ENCODE measurements at places on chromosomes 2 and 18.

- no peak for DNase-seq
Measured at GRCh38 chr2:85702172-85702571, 8.0 kb downstream of the GNLY start.

DNA sequence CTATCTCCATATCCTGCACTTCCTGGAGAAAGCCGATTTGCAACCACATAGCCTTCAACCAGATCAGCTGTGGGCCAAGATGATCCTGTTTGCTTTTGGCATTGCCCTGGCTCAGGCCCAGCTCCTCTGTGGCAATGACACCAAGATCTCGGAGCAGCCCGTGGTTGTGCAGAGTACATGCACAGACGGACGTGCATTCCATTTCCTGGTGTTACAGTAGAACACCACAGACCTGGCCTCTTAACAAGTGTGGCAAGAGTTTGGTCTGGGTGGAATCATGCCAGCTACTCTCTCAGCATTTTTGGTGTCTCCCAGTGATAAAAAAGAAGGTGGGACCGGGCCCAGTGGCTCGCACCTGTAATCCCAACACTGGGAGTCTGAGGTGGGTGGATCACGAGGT is 20.0 kb downstream of the MALT1 start:
- no peak for DNase-seq

DNA sequence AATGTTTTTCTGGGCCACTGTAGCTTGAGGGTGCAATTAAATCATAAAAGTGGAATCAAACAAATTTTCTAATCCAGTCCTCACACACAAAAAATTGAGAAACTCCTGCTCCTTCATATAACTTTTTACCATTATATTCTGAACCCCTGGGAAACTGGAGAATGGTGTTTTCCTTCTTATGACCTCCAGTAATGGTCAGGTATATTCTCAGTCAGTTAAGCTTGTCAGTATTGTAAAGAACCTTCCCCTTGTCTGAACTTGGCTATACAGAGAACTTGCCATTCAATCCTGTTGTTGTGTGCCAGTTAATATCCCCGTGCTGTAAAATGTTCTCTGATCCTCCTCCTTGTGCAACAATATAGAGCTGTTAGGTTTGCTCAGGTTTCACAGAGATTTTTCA is 39.5 kb downstream of the ZNF804A start:
- DNase-seq: no peak

DNA sequence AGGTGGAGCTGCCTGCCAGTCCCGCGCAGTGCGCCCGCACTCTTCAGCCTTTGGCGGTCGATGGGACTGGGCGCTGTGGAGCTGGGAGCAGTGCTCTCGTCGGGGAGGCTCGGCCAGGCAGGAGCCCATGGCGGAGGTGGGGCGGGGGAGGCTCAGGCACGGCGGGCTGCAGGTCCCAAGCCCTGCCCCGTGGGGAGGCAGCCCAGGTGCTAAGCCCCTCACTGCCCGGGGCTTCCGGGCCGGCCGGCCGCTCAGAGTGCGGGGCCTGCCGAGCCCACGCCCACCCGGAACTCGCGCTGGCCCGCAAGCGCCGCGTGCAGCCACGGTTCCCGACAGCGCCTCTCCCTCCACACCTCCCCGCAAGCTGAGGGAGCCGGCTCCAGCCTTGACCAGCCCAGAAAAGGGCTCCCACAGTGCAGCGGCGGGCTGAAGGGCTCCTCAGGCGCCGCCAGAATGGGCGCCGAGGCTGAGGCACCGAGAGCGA is 316.4 kb downstream of the RND3 start:
- DNase-seq: no peak

GRCh38 chr2:240431661-240432424 is 3.6 kb upstream of the GPC1 start:
- no peak for DNase-seq

DNA sequence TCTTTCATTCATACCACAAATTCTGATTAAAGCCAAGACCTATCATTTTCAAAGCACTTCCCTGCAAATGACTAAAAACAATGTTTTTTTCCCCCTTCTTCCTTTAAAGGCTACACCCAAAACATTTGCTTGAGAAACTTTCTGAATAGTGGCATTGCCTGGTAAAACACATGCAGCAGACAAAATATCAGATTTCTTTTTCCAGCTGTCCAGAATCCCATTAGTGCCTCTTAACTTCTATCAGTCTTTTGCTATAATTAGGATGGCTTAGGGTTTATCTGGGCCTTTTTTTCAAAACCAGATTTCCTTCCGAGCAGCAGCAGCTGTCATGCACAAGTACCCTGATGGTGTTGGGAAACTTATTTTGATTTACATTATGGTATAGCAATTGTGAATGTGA is 50.6 kb downstream of the ALPK2 start:
- DNase-seq: no peak

GRCh38 chr2:198054299-198054698 is 249.9 kb downstream of the PLCL1 start:
- DNase-seq: peak; percentile 35

DNA sequence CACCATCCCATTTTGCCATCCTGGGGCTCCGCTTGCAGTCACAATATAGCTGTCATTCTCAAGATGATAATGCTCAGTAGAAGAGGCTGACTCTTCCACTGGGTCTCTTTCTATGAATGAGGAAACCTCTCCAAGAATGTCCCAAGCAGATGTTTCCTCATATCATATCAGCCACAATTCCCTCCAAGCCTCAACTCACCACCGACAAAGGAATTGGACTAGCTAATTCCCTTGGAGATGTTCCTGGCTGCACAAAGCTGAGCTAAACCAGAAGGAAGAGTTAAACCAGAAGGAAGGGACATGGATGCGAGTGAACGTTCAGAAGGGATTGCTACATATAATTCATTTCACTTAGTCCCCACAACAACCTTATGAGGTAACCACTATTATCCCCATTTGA is 65.0 kb upstream of the NPAS2 start:
- DNase-seq: no peak

GRCh38 chr2:99706735-99707134 is 216.9 kb upstream of the REV1 start:
- no peak for DNase-seq

- DNase-seq: no peak
Measured at GRCh38 chr18:70337139-70337972, 48.5 kb downstream of the SOCS6 start.

DNA sequence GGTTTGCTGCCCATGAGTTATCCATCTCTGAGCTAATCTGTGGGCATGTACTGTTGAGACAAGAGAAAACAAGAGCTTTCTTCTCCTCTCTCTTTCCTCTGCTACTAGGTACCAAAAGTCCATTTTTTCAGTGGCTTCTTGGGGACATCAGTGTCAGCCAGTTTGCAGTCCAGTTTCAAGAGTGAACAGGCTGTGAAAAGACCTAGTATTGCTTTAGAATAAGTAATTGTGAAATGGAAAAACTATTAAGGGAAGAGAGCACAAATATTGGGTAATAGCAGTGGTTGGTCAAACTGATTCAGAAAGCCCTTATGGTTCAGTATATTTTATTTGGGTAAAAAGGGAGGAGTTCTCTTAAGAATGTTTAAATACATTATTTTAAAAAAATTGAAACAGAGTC is 33.0 kb upstream of the MEP1B start:
- no peak for DNase-seq

DNA sequence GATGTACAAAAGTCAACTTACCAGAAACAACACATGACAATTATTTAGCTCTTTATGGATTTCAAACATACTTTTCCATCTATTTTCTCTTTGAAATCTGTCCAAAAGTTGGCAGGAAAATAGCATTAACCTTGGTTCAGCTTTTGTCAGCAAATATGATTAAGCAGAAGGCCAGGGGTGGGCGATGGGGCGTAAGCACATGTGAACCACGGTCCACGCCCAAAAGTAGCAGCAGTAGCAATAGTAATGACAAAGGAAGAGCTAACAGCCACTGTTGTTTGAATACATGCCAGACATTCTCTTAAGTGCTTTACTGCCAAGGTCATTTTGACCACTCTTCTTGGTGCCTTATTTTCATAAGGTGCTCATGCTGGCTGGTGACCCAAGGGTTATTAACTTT is 73.5 kb downstream of the ANTXR1 start:
- DNase-seq: no peak

DNA sequence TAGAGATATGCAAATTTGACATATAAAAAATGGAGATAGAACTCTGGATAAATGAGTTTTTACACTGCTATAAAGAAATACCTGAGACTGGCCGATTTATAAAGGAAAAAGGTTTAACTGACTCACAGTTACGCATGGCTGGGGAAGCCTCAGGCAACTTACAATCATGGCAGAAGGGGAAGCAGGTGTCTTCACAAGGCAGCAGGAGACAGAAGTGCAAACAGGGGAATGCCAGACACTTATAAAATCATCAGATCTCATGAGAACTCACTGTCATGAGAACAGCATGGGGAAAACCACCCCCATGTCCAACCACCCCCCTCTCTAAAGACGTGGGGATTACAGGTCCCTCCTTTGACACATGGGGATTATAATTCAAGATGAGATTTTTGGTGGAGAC is 1540.2 kb upstream of the SLC39A10 start:
- no peak for DNase-seq

- no peak for DNase-seq
Measured at GRCh38 chr2:116223912-116224311, 1590.6 kb upstream of the DDX18 start.

DNA sequence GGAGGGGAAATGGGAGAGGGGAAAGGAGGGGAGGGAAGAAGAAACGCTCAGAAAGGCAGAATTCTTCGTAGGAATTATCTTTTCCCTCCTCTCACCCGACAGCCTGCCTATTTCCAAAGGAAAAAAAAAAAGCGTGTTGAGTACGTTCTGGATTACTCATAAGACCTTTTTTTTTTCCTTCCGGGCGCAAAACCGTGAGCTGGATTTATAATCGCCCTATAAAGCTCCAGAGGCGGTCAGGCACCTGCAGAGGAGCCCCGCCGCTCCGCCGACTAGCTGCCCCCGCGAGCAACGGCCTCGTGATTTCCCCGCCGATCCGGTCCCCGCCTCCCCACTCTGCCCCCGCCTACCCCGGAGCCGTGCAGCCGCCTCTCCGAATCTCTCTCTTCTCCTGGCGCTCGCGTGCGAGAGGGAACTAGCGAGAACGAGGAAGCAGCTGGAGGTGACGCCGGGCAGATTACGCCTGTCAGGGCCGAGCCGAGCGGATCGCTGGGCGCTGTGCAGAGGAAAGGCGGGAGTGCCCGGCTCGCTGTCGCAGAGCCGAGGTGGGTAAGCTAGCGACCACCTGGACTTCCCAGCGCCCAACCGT is at the start of gene GAD1:
TSS of gene GAD1 (plus strand) at position 384 of the 589 bp plus-strand sequence. CDS start 1,705 bp downstream, outside the sequence.
- peak; percentile 59 for DNase-seq

- no peak for DNase-seq
Measured at GRCh38 chr2:195319548-195320412, 337.2 kb upstream of the SLC39A10 start.

- DNase-seq: no peak
Measured at GRCh38 chr2:209636076-209636475, 135.6 kb upstream of the UNC80 start.

DNA sequence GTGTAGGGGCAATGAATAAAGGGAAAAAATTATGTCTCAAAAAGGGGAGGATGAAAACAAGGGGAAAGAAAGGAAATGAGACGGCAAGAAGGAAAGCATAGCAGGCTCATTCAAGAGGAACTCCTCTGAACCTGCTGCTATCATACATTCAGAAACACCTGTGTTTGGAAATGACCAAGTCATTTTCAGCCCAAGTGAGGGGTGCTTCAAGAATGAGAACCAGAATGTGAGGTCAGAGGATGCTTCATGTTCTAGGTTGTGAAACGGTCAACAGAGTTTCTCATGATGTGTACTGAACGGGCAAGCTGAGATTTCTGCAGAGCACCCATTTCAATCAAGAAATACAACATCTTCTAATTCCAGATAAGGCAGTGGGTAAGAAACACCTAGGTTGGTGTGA is 1367.2 kb upstream of the CELF4 start:
- no peak for DNase-seq

DNA sequence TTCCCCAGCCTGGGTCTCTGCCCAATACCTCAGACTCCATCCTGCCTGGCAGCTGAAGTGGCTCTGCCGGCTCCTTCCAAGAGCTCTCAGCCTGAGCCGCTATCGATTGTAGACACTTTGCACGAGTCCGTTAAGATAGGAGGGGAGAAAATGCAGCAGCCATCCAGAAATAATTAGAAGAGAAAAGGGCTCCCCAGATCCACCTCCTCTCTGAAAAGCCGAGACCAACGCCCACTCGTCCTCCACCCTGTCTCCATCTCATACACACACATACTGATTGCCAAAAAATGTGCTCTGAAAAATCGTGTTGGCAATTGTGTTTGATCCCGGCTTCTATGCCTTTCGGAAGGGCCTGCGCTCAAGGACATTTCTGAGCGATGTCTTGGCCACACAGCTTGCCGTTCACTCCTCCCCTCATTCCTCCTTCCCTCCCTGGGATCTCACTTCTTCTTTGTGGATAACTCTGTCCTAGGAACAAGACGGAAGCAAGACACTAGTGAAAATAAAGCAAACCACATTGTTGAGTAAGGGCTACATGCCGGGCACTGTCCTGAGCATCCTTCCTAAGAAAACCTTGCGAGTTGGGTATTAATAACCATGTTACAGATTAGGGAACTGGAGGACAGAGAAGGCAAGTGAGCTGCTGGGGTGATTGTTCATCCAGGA is 372.8 kb upstream of the MYT1L start:
- no peak for DNase-seq

- DNase-seq: no peak
Measured at GRCh38 chr2:210617732-210618330, 61.4 kb downstream of the CPS1 start.

GRCh38 chr2:16161768-16162490 is 221.6 kb downstream of the MYCN start:
- no peak for DNase-seq

DNA sequence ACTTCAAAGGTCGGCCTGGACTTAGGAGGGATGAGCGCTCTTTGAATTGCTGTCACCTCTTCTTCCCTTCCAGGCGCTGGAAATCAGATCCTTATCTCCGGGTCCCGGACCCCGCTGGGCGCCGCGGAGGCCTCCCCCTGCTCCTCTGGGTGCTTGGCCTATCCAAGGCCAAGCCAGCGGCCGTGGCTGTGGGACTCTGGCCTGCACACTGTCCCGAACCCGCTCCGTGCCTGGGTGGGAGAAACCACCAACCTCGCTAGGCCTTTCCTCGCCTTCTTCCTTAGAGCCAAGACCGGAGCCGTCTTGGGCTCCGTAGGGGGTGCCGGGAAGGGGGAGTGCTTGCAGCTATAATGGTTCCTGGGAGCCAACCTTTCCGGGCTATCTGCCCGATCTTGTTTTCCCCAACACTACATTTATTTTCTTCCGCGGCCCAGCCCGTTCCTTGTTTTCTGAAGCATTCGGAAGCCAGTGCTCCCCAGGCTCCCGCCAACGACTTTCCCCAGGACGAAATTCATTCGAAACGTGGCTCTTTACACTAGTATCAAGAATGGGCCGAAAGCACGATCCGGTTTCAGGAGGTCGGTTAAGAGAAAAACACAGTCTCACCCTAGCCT is 2.4 kb downstream of the OSR1 start:
- no peak for DNase-seq
